ENCODE measurements at places on chromosomes 11 and 22. TPM values are rescaled to one million over a fixed set of nuclear protein-coding genes. Genes with fewer than 3 reads are reported as not detected.

OR51B5 gene
- 0.28 TPM for total RNA-seq

MAP6 gene
- total RNA-seq: 2.5 TPM

C11orf21 gene
- total RNA-seq: not detected

SYT8 gene
- total RNA-seq: not detected

IRAG1 gene
- 14.8 TPM for total RNA-seq

NXPE4 gene
- total RNA-seq: not detected

EIF3F gene
- 169 TPM for total RNA-seq

AP1B1 gene
- total RNA-seq: 39.7 TPM

MRGPRX4 gene
- total RNA-seq: not detected

RAB39A gene
- not detected for total RNA-seq

CRYBB2 gene
- not detected for total RNA-seq
